ENCODE measurements at places on chromosomes 11 and 22.

DNA sequence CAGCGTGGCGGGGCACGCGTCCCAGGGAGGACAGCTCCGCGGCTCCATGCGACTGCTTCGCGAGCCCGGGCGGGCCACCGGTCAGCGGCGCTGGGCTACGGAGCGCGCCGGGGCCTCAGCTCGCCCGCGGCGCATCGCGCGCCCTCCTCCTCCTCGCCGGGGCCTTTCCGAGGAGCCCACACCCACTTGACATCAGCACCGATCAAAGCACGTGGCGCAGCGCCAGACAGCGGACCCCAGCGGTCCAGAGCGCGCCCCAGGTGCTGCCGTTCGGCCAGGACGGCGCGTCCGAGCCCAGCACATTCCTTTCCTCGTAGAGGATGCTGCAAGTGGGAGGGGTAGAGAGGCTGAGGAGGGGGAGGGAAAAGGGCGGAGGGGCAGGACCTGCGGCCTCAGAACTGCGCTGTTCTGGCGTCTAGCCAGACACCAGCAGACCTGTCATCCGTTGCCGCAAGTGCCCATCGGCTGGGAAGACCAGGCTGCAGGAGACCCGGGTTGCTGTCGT lies 88.6 kb downstream of the PLEKHA7 start:
- no peak for DNase-seq

GRCh38 chr11:82900277-82901164 lies at the start of gene PRCP:
Gene PRCP, minus strand, starts transcription at chr11:82900430. Its CDS starts 28 bp downstream, at chr11:82900402.
- DNase-seq = peak; percentile 85

GRCh38 chr22:19929586-19930550 lies 11.7 kb upstream of the COMT start:
- no peak for DNase-seq

- no peak for DNase-seq
Measured at GRCh38 chr11:109553284-109553683, 131.3 kb downstream of the C11orf87 start.

DNA sequence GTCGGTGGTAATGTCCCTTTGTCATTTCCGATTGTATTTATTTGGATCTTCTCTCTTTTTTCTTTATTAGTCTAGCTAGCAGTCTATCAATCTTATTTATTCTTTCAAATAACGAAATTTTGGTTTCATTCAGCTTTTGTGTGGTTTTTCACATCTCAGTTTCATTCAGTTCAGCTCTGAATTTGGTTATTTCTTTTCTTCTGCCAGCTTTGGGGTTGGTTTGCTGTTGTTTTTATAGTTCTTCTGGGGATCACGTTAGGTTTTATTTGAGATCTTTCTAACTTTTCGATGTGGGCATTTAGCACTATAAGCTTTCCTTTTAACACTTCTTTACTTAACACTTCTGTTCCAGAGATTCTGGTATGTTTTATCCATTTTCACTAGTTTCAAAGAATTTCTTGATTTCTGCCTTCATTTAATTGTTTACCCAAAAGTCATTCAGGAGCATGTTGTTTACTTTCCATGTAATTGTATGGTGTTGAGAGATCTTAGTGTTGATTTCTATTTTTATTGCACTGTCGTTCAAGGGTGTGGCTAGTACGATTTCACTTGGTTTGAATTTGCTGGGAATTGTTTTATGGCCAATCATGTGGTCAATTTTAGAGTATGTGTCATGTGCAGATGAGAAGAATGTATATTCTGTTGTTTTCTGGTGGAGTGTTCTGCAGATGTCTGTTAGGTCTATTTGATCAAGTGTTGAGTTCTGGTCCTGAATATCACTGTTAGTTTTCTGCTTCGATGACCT lies 7.7 kb upstream of the SCGB1D1 start:
- no peak for DNase-seq

- no peak for DNase-seq
Measured at GRCh38 chr11:104704146-104704830, 194.0 kb downstream of the CASP12 start.

- DNase-seq = no peak
Measured at GRCh38 chr11:79249295-79249993, 191.4 kb downstream of the TENM4 start.

- DNase-seq = no peak
Measured at GRCh38 chr11:125114518-125114917, 3.1 kb upstream of the TMEM218 start.

DNA sequence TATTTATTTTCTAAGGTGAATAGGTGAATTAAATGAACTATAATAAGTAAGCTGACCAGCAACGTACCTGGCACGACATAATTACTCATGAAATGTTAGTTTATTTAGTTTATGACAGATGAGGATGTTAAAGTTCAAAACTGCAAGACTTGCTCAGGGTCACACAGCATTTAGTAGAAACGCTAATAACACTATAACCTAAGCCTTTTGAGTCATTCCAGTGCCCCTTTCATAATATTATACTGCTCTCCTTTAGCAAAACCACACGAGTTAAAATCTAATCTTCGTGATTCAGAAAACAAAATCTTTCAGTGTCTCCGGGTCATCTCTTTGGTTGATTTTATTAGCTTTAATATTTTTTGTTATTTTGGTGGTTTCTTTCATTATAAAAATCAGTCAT lies 39.6 kb downstream of the BTBD10 start:
- no peak for DNase-seq

DNA sequence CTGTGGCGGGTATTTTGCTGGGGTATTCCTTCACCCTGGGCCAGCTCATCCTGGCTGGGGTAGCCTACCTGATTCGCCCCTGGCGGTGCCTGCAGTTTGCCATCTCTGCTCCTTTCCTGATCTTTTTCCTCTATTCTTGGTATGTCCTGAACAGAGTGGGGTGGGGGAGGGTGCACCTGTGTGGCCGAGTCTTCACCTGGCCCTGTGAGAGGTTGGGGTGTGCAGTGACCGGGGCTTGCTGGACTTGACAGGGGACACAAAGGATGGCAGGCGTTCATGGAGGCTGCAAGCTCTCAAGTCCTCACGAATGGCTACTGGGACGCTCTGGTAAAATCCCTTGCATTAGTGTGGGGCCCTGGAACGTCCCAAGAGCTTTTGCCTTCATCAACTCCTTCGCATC lies 39.3 kb downstream of the CAPN1 start:
- no peak for DNase-seq

DNA sequence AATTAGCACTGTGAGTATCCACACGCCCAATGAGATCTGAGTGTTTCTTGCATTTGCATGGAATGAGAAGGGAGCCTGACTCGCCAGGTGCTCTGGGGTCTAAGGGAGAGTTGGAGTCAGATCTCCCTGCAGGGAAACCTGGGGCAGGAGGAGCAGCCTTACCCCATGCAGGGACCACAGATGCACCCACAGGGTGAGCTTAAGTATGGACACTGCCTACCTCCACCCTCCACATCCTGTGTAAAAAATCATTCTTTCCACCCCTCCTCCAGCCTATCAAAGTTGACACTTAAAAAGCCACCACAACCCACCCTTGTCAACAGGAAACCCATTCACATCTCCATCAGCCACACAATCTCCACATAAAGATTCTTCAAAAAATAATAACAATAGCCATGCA lies 67.0 kb upstream of the IGLL5 start:
- no peak for DNase-seq

DNA sequence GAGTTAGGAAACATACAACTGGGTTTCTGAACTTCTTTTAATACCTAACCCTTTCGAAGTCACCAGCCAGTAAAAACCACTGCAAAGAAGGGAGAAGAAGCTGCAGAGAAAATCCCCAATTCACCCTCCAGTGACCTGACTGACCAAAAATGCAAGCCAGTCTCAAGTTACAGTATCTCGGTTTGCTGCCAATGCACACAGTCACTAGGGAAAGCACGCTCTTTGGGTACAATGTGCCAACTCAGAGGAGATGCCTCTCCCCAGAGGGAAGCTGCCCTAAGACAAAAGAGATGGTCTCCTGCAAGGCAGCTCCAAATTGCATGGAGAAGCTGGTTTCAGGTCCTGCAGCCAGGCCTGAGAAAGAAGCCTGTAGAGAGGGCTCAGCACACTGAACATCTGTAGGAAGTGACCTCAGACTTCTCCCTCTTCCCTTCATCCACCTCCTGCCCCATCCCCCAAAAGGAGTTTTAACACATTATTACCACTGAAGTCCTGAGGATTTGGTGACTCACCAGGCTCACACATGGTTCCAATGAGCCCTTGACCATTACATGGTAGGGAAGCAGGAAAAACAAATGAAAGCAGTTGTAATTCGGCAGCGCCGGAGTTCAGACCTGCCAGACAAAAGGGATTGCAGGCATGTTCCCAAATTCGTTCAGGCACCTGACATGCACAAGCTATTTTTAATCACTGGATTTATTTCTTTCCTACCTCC lies 90.1 kb downstream of the ETS1 start:
- DNase-seq = no peak

DNA sequence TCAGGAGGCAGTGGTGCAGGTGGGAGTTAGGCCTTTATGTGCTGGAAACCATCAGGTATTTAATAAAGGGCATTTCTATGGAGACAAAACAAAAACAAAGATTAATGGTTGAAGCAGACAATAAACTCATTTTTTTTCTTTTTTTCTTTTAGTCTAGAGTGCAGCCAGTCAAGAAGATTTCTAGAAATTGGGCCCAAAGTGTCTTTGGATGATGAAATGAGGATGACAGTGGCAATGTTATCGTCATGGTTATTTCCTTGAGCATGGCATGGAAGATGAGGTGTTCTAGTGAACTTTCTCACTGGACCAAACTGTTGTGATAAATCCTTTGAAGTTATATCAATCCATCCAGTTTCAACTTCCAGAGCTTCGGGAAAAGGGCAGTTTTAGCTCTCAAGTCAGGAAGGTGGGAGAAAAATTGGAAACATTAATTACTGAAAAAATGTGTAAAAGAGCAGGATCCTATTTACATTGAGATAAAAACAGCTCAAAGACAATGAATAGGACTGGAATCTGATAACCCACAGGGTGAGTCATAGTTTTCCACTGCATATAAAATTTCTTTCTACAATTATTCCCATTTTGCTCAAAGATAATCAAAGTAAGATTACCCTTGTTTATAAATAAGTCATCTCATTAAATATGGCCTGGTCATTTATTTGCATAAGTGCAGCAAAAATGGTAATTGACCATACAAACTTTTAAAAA lies 33.0 kb downstream of the PRR5L start:
- DNase-seq = no peak
